Stimulated activated CD8-positive, alpha-beta memory T cell treated with anti-CD3 and anti-CD28 coated beads, Interleukin-15, amount 100 ng/mL, for 24 hours (primary cell): ENCODE measurements at places on chromosomes 2 and 18.

DNA sequence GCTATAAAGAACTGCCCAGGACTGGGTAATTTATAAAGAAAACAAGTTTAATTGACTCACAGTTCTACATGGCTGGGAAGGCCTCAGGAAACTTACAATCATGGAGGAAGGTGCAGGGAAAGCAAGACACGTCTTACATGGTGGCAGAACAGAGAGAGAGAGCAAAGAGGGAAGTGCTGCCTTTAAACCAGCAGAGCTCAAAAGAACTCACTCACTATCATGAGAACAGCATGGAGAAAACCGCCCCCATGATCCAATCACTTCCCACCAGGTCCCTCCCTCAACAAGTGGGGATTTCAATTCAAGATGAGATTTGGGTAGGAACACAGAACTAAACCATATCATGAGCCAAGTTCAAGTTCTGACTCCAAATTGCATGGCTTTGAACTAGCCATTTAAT lies 62.8 kb upstream of the PPP1CB start:
- DNase-seq: no peak

DNA sequence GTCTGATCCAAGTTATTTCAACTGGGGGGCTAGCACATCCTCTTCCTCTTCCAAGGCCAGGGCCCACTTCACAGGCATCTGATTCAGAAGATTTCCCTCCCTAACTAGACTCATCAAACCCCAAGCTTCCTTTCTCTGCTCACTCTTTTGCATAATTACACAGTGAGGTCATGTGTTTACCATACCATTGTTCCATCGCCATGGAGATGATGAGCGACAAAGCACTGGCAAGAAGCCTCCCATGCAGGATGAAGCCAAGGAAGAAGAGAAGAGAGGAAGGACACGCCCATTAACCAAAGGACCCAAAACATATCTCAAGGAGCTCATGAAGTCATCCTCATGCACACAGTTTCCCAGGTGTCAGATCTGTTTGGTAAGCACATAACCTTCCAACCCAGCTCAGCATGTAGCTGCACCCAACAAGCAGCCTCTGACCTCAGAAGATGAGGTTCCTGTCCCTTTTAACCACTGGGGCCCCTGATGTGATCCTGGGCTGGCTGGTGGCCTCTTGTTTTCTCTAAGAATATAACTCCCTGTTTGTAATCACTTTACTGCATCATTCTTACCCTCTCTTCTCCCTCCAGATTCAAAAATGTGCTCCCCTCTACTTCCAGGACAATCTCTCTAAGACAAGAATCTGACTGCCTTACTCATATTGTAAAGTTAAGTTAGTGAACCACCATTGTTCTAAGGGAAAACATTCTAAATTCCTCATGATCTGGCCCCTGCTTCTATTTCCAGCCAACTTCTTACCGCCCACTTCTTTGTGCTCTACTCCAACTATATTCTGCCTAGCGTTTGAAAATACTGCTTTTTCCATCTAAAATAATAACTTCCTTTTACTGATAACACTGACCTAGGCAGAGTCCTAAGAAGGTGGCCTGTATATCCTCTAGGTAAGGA lies 190.1 kb downstream of the TTC32 start:
- no peak for DNase-seq

DNA sequence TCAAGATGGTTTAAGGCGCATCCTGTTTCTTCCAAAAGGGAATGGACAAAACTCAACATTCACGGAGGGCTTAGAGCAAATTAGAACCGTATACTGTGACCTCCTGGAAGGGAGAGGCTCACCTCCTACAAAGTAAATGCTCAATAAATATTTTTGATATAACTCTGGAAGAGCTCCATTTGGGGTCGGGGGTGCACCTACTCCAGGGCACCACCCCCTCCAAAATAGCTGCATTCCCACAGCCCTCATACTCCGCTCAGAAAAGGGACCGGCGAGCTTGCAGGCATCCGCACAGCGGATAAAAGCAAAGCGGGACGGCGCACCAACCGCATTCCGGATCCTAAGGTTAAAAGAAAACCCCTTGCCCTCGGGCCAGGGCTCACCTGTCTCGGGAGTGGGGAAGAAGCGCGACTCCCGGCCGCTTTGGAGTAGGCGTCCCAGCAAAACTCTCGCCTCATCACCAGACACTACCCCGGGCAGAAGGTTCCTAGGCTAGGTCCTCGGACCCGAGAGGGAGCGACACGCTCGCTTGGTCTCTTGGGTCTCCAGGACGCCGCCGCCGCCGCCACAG lies 378 bp downstream of the WDPCP start:
- no peak for DNase-seq

- no peak for DNase-seq
These were observed 90.9 kb downstream of the RAPGEF4 start for GRCh38 chr2:172826522-172826921.

GRCh38 chr2:88252646-88253045 lies 82.5 kb downstream of the THNSL2 start:
- DNase-seq: no peak

DNA sequence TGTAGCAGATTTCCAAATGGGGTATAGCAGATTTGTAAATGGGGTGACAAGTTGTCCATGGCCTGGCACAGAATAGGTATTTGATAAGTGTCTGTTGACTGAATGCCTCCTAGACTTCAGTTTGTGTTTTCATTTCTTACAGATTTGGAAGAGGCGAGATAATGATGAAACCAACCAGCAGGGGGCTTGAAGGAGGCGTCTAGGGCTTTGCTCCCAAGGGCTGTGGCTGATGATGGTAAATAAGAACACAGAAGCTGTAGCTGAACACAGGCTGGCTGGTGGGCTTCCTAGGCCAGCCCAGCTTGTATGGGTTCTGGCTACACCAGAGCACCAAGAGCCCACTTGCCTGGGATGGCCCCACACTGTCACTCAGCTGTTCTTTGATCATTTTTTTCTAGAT lies 19.4 kb downstream of the SFTPB start:
- DNase-seq: no peak

GRCh38 chr18:78632111-78632541 lies 347.5 kb upstream of the SALL3 start:
- DNase-seq: no peak

DNA sequence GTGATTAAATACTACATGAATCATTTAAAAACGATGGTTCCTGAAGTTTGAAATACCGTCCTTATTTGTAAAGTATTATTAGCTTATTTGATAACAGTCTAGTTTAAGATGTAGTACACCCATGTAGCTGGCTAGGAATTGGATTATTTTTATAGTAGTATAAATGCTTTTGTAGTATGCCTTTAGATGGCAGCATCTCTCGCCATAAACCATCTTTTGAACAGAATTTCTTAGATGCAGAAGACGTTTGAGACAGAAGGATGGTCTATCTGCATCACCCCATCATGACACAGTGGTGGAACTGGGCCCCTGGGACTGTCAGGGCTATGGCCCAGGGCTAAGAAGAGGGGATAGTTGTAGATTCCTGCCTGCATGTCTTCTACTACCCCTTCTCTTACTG lies 152.7 kb downstream of the WDSUB1 start:
- DNase-seq: no peak

GRCh38 chr2:96493072-96493471 lies 12.1 kb downstream of the NEURL3 start:
- DNase-seq: no peak

DNA sequence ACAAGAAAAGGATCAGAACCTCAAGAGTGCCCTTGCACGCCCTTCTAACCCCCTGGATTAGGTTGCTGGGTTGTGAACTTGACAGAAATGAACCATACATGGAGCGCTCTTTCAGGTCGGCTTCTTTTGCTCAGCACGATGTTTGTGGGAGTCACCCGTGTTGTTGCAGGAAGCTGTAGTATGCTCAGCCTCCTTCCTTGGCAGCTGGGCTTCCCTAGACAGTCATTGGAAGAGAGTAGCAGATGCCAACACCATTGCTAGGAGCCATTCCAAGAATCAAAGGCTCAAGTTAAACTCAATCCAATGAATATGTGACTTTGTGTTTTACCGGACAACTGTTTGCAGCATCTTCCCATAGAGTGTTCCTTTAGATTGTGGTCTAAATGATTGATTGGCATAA lies 47.0 kb downstream of the RAB12 start:
- no peak for DNase-seq

DNA sequence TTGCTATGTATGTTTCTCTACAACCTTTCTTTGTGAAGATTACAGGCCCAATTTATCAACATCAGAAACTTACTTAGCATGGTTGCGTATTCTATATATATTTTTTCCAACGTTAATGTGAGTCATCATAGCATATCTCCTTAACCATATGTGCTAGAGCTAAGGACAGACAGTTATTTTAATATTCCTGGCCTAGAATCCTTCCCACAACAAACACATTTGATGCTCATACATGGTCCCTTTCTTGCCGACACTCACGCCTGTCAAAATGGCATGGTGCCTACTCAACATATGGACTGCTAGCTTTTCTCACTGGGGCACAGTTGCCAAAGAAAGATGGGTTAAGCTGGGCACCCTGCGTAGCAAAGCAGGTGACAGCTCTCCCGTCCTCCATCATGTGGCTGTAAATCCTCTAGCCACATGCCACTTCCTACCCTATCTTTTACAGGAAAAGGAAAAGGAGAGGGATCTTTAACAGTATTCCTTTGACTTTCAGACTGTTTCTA lies 75.2 kb upstream of the GALNT5 start:
- no peak for DNase-seq
